Urinary bladder (tissue), 4 donors: ENCODE measurements at places on chromosomes 6 and 20. TPM values are rescaled to one million over a fixed set of nuclear protein-coding genes. Genes with fewer than 3 reads are reported as not detected.

- no peak for DNase-seq
These were observed 32.1 kb downstream of the BICRAL start for GRCh38 chr6:42813906-42814444.

GRCh38 chr6:107646176-107646575, 156.3 kb downstream of the SOBP start:
- no peak for DNase-seq

GRCh38 chr20:62366370-62367135, 559 bp downstream of the LAMA5 start:
- no peak for DNase-seq

GRCh38 chr20:43755390-43755789, 28.6 kb upstream of the GTSF1L start:
- no peak for DNase-seq

The MICAL1 gene
- 25.5 TPM for total RNA-seq

DNA sequence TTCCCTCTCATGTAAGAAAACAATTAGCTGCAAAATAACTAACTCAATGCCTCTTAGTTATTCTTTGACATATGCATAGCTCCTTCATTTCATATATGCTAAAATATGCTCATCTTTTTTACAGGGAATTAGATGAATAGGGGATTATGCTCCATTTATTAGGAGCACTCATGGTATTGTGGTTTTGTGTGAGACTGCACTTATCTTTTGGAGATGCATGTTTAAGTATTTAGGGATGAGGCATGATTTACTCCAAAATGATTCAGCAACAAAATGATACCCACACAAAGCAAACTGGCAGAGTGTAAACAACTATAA, 8.8 kb downstream of the BNIP5 start:
- DNase-seq, result no peak

GRCh38 chr20:36279362-36279761, 26.8 kb upstream of the DLGAP4 start:
- no peak for DNase-seq

DNA sequence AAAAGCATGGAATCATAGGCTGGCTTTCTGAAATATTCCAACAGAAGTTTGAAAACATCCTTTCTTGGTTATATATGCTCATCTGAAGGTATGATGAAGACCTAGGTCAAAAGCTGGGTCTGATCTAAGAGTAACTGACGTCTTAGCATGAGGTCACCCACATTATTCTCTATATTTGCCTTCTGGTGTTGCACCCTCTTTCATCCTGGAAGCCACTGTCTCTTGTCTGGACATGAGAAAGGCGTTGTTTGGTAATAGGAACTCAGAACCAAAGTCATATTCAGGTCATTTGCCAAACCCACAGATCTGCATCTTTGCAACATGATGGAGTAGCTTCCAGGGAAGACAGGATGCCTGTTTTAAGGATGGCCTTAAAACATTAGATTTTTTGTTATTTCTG, 17.6 kb downstream of the GABRR1 start:
- DNase-seq, result no peak

DNA sequence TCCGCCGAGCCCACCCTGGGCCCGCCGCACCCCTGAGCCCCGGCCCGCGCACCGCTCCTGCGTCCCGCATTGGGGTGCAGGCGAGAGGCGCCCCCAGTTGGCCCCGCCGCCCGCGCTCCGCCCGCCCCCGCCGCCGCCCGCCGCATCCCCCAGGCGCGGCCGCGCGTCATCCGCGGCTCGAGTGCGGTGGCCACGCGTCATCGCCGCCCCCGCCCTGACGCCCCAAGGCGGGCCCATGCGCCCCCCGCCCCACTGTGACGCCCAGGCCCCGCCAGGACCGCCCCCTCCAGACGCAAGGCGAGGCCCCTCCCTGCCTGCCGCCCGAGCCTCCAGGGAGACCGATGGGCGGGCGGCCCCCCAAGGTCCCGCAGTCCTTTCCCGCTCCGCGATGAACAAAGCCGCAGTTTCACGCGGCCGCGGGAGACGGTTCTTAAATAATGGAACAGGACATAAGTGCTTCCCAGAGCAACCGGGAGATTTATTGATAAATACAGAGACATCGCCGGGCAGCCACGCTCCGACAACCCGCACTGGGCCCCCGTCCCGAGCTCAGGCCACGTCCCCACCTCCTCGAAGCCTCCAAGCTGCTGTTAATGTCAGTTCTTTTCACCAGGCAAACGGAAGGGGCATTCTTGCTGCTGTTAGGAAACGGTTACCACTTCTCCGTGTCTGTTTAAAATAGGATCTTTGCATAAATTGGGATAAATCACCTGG, at the start of gene ANKRD60:
TSS of gene ANKRD60 (minus strand) at position 170 of the 714 bp plus-strand sequence. CDS start at position 170, 0 bp downstream.
- DNase-seq, result no peak

GRCh38 chr6:88858455-88858854, 105.0 kb downstream of the RNGTT start:
- DNase-seq, result no peak

- no peak for DNase-seq
These were observed 2.1 kb downstream of the MDN1 start for GRCh38 chr6:89817481-89817880.

DNA sequence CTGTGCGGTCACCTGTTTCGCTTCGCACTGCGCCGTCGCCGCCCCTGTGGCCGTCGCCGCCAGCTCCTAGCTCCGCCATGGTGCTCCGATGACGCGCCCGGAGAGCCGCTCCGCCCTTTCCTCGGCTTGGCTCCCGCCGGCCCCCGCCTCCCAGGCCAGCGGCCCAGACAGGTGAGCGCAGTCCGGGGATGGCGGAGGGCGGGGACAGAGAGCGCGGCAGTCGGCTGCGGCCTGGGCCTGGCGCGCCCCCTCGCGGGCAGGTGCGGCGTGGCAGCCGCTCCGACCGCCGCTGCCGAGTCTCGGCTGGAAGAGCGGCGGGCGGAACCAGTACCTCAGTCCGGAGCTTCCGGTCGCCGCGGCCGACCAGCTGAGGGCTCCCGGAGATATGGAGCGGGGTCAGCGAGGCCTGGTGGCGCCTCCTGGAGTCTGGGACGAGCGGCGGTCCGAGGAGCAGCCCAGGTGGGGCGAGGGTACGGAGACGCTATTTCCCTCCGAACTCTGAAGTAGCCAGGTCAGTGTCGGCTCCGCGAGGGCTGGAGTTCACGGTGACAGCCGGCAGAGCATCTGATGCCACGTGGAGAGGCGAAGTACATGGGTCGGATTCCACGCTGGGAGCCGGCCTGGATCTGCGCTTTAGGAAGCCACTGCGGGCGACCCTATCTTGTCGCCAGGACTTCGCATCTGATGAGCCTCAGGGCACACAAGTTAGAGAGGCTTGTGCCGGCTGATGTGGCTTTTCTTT, at the start of gene MAP7:
TSS of gene MAP7 (minus strand) at position 93 of the 742 bp plus-strand sequence. CDS start at position 79, 14 bp downstream.
- no peak for DNase-seq

The RAD21L1 gene
- total RNA-seq, result not detected

The PDSS2 gene
- total RNA-seq, result 22.6 TPM

DNA sequence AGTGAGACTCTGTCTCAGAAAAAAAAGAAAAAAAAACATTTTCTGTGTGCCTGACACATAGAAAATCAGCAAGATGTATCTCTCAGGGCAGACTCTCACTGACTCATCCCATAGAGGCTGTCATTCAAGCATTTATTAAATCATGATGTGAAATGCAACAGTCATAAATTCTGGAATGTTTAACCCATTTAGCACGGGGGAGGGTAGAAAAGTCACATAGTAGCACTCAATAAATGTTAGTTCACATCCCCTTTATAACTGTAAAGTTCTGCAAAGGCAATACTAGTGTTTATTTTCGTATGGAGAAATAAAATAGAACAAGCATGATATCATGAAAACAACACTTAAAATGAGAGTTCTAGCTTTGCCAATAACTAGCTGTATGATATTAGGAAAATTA, 15.5 kb upstream of the CARMIL1 start:
- DNase-seq, result no peak

DNA sequence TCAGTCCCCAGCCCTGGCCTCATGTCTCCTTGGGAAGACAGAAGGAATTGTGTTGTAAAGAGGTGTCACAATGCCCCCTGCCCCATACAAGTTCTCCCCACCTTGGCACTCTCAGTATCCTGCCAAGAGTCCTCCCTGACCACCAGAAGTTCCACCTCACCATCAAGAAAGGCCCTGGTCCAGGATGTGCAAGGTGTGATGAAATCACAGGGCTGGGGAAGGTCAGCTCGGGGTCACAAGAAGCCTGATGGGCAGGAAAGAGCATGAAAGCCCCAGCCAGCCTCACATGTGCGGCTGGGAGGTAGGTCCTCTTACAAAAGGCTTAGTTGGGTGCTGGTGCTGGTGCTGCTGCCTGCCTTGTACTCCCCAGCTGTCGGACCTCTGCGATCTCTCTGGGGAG, 12.9 kb upstream of the C6orf132 start:
- DNase-seq, result no peak

The FRS3 gene
- 1.9 TPM for total RNA-seq

DNA sequence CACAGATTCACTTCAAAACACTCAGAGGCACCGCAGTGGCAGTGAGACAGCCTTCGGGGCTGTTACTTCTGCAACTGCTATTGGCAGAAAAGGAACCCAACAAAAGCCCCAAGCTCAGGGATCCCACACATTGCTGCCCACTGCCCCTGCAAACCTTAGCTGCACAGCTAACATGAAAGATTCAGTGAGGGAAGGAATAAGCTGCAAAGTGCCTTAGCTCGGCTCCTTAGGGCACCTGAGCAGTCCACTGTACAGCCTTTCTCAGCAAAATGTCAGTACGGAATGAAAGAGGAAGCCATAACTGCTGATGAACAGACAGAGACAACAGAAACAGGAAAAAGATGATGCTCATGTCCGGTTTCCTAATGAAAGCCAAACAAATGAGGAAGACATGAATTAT, 179.7 kb upstream of the SHLD1 start:
- no peak for DNase-seq

- DNase-seq, result no peak
These were observed 93.7 kb upstream of the CD83 start for GRCh38 chr6:14023855-14024254.

GRCh38 chr6:152124429-152125074, 317.1 kb downstream of the ESR1 start:
- DNase-seq, result peak; percentile 29

GRCh38 chr20:63787302-63787701, 43.8 kb downstream of the ZBTB46 start:
- no peak for DNase-seq

DNA sequence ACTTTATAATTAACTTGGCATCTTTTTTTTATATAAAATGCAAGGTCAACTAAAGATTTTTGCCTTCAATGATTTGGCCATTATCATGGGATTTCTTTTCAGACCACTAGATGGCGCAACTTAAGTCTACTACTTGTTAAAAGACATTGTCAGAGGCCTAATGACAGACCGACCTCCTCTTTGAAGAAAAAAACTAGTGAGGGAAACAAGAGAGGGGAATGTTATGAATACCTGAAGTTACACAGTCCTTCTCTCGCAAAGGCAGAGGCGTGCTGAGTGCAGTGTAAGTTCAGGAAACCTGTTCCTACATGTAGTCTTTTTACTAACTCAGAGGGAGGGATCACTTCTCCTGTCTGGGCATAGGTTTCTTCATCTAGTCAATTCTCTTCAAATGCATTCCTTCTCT, 9.3 kb downstream of the TRAPPC3L start:
- no peak for DNase-seq

- no peak for DNase-seq
These were observed 39.8 kb upstream of the BACH2 start for GRCh38 chr6:90336388-90336947.

The LPA gene
- total RNA-seq, result 4.0 TPM

The FAM209B gene
- total RNA-seq, result not detected
